DMS 273 treated with DMSO at 0.1 percent for 48 hours (cell line): ENCODE measurements at places on chromosomes 16 and 17.
A peak's percentile ranks its signal among the peaks of the same experiment; 100 is the strongest.

DNA sequence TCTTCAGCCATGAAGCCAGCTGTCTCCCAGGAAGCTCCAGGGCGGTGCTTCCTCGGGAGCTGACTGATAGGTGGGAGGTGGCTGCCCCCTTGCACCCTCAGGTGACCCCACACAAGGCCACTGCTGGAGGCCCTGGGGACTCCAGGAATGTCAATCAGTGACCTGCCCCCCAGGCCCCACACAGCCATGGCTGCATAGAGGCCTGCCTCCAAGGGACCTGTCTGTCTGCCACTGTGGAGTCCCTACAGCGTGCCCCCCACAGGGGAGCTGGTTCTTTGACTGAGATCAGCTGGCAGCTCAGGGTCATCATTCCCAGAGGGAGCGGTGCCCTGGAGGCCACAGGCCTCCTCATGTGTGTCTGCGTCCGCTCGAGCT lies 14.1 kb downstream of the STH start:
- DNase-seq = no peak

- DNase-seq = no peak
These were observed 93.1 kb downstream of the XYLT1 start for GRCh38 chr16:17377360-17378324.

- DNase-seq = peak; percentile 4
These were observed 30.0 kb upstream of the USP22 start for GRCh38 chr17:21072745-21073197.

GRCh38 chr17:44736551-44737240 lies 22.1 kb upstream of the ADAM11 start:
- DNase-seq = no peak

- no peak for DNase-seq
These were observed 30.3 kb downstream of the CACNA1H start for GRCh38 chr16:1182950-1183907.

GRCh38 chr16:84434800-84435199 lies 66.5 kb downstream of the ATP2C2 start:
- DNase-seq = no peak

- DNase-seq = peak; percentile 96
These were observed 2.8 kb upstream of the NTN3 start for GRCh38 chr16:2468233-2468724.

GRCh38 chr17:80594431-80595269 lies 50.0 kb downstream of the RPTOR start:
- no peak for DNase-seq

DNA sequence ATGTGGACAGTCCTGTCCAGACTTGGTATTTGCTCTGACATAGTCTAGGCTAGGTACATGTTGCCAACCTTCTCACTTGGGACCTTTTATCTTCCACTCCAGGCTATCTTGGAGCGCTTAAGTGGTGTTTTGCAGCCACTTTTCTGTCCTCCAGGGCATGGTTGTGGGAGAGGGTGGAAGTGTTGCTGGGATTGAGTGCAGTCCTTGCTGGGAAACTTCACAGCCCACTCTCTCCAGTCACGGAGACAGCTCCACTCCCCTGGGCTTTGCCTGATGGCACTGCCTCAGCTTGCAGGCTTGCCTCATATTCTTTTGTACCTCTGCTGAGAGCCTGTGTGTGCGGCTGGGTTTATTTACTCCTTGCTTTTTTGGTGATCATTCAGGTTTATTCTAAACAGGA lies 17.4 kb downstream of the RPA1 start:
- DNase-seq = no peak

DNA sequence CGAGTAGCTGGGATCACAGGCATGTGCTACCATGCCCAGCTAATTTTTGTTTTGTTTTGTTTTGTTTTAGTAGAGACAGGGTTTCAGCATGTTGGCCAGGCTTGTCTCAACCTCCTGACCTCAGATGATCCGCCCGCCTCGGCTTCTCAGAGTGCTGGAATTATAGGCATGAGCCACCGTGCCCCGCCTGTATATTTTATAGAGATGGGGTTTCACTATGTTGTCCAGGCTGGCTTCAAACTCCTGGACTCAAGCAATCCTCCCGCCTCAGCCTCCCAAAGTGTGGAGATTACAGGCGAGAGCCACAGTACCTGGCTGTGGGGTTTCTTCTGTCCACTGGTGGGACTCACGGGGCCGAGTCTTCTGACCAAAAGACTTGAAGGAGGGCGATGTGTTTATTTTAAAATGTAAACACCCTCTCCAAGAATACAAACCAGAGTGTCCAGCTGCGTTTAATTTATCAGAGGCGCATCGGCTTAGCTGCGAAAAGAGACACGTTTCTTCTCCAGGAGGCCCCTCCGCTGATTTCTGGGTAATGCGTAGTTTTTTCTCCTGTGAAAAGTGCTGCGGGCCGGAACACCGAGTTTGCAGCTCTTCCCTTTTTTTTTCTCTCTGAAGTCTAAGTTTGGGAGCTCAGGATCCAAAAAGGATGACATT lies 86.9 kb upstream of the CIBAR2 start:
- DNase-seq = no peak

GRCh38 chr17:44875761-44876160 lies 23.5 kb downstream of the EFTUD2 start:
- DNase-seq = no peak

- peak; percentile 14 for DNase-seq
These were observed 989 bp upstream of the DUSP14 start for GRCh38 chr17:37488607-37489196.

DNA sequence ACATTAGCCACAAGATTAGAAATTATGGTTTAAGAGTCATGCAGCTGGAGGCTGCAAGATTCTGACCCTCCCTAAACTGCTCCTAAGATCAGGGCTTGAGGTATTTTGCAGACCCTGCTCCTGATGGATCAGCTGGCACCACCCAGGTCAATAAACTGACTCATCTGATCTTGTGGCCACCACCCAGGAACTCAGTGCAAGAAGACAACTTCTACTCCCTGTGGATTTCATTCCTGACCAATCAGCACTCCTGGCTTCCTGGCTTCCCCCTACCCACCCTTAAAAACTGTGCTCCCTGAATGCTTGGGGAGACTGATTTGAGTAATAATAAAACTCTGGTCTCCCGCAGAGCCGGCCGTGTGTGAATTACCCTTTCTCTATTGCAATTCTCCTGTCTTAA lies 25.0 kb upstream of the MILR1 start:
- DNase-seq = no peak

DNA sequence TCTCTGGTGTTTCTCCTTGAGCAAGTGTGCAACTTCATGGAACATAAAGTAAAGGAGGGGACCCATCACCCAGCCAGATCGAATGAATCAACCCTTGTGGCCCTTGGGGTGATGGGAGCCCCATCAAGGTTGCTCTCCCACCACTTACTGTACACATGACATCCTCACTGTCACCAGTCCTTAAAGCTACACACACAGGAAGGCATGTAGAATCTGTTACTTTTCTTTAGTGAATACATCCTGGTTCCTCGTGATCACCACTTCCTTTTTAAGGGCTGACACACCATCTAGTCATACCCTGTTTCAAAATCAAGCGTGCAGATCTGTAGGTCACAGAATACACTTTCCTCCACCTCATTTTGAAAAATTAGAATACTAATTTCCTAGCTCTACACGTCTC lies 22.6 kb upstream of the MPHOSPH6 start:
- no peak for DNase-seq

GRCh38 chr16:89367538-89367915 lies 122.8 kb downstream of the ANKRD11 start:
- DNase-seq = no peak

- no peak for DNase-seq
These were observed 71.0 kb downstream of the LGALS9 start for GRCh38 chr17:27701963-27702362.

GRCh38 chr17:57114085-57114673 lies 29.1 kb downstream of the AKAP1 start:
- no peak for DNase-seq

DNA sequence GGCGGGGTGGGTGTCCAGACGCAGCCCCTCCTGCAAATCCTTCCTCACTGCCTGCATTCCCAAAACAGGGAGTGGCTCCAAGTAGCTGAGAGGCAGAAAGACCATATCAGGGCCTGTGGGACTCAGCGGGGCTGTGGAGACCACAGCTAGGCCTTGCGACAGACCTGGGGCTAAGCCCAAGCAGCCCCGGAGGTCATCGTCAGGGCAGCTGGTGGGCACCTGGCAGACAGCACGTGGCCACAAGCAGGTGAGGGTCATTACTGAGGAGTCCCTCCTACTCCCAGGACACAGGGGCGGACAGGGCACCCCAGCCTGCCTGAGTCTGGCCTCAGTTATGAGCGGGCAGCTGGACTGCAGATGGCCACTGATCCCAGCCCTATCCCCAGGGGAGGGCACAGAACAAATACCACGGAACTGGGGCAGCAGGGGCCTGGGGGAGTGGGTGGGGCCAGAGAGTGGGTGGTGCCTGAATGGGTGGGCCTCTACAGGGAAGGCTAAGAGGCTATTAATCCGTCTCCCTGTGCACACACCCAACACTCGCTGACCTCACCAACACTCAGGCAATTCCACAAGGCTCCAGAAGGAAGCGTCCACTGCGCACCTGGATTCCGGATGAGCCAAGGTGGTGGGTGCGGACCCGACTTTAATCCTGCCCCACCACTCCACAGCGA lies 8.5 kb downstream of the HS3ST6 start:
- DNase-seq = no peak

GRCh38 chr16:83954577-83955016 lies 1.6 kb downstream of the OSGIN1 start:
- no peak for DNase-seq

GRCh38 chr17:30208214-30208613 lies 27.3 kb downstream of the SLC6A4 start:
- DNase-seq = no peak

DNA sequence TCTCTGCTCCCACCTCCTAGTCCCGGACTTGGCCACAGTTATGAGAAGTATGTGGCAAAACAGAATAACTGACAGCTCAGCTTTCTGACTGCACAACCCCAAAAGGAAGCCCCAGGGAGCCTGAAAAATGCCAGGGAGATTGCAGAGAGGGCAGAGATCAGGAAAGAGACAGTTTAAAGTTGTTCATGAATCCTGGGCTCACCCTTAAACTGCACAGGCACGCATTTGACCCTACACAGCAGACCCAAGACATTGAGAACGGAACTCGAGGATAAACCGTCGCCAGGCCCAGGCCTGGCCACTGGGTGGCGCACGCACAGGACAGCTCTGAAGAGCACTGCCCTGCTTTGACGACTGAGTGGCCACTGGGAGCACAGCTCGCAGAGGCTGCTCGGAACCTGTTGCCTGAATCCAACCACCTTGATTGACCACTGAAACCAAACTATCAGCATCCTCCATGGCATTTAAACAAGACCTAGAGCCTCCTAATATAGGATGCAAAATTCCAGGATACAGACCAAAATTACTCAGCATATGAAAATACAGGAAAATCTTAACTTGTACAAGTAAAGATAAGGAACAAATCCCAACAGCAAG lies 114.0 kb downstream of the C16orf95 start:
- DNase-seq = no peak
